ENCODE measurements at places on chromosomes 1 and 21. TPM values are rescaled to one million over a fixed set of nuclear protein-coding genes. Genes with fewer than 3 reads are reported as not detected.

DNA sequence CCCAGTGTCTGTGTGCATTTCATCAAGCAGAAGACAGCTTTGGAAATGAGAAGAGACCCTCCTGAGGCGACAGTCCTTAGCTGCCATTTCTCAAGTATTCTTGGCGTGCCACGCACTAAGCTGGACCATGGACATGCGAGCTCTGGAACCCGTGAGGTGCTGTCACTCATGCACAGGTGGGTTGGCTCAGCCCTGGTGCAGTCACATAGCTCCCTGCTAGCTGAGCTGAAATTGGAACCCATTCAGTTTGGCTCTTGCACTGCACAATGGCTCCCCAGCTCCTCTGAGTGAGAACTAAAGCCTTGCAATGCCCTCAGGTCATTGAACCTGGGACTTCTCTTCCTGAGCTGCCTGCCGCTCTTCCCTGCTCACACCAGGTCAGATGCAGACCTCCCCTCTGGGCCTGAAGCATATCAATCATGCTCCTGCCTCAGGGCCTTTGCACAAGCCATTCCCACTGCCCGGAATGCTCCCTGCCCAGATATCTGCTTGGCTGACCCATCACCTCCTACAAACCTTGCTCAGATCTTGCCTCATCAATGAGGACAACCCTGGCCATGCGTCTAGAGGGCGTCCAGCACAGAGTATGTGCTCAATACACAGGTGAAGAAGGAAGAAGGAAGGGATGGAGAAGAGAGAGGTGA lies 6.3 kb upstream of the SRARP start:
- DNase-seq: no peak

DNA sequence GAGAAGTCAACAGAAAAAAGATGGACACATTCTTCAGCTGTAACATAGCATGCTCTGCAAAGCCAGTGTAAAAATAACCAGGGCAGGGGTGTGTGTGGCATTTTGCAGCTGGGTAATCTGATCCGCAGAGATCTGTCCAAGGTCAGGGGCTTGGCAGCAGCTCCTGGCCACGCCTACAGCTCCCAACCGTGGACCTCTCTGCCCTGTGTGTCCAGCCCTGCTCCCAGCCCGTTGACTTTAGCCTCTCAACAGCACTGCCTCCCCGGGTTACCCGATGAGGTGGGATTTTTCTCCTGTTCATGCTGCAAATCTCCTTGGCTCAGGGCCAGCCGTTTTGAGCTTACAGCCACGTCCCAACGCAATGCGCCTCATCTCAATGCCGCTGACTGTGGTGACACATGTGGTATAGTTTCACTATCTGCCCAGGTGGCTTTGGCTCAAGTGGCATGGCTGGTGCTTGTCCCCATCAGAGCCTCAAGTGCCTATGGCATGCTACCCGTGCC lies 68.1 kb downstream of the VWA5B1 start:
- DNase-seq: no peak

GRCh38 chr1:119483441-119484200 lies 23.4 kb upstream of the HSD3B1 start:
- no peak for DNase-seq

DNA sequence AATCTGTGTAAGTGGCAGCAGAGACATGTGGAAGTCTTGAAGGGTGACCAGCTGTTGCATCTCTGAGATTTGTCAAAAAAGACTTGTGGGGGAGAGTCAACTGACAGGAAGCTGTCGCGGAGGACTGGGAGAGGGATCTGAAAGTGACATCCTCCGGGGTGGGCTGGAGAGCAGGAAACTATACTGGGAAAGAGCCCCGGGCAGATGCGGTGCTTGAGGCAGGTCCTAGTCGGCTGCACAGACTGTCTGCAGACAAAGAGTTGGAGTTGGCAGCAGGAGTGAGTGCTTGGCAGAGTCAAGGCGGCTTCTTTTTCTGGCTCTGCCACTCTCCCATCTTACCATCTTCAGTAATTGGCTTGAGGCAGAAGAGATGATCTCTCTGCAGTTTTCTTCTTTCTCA lies 294.0 kb upstream of the C1orf87 start:
- DNase-seq: no peak

DNA sequence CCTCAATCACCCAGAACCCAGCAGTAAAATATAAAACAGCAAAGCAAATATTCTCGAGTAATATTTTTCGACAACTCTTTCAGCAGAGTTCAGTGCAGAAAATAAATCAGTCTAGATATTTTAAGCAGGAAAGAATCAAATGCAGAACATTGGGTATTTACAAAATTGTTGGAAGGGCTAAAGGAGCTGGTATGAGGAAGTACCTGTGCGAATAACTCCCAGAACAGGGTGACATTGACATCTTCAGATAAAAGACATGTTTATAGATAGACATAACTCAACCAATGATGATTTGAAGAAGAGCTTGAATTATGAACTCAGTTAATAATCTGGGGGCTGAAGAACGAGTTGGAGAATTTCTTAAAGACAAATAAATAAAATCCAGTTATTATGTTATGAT lies 6.4 kb downstream of the AXDND1 start:
- DNase-seq: no peak

Gene AMY1B
- total RNA-seq: not detected

Gene TMEM125
- not detected for total RNA-seq

Data from osteocyte (in vitro differentiated cells).